ENCODE measurements at places on chromosomes 7 and 10.

DNA sequence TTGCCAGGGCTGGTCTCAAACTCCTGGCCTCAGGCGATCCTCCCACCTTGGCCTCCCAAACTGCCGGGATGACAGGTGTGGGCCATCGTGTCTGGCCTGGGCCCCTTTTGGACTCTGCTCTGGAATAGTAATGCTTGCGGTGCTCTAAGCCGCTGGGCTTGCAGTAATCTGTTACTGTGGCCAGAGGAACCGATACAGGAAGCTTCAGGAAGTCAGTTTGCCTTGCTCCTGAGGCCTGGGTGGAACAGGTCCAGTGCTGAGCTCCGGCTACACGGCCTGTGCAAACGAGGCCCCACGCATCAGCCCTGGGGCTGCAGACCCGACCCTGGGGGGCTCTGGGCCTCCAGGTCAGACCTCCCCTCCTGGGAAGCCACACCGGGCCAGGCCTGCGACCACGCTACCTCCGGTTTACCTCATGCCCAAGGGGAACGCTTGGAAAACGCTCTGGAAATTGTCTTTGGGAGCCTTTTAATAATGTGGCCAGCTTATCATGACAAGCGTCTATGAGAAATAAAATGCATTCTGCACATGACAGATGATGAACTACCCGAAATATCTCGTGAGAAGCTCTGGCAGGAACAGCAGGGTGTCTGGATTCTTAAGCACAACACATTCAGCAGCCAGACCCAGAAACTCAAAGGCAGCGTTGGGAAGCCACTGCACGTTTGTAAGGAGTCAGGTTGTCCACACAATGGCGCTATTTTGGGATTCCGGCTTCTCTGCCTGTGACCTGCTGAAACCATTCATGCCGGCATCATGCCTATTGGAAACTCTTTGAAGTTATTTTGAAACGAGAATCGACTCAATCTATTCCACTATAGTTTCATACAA, 10.1 kb upstream of the ADAP1 start:
- no peak for DNase-seq

DNA sequence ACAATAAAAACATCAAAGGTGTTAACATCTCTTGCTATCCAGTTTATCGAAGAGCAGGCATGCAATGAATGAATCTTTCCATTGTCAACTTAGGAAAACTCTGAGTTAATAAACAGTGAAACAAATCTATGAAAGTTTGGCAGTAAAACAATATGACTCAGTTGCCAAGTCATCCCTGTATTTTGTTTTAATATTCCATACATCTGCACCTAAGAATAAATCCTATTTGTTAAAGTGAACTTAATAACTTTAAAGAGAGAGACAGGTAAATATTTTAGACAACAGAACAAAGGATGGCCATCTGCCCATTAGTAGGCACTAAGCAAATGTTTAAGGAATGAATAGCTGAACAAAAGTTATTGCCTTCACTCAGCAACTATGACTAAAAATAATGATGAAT, 700.5 kb upstream of the CELF2 start:
- no peak for DNase-seq

DNA sequence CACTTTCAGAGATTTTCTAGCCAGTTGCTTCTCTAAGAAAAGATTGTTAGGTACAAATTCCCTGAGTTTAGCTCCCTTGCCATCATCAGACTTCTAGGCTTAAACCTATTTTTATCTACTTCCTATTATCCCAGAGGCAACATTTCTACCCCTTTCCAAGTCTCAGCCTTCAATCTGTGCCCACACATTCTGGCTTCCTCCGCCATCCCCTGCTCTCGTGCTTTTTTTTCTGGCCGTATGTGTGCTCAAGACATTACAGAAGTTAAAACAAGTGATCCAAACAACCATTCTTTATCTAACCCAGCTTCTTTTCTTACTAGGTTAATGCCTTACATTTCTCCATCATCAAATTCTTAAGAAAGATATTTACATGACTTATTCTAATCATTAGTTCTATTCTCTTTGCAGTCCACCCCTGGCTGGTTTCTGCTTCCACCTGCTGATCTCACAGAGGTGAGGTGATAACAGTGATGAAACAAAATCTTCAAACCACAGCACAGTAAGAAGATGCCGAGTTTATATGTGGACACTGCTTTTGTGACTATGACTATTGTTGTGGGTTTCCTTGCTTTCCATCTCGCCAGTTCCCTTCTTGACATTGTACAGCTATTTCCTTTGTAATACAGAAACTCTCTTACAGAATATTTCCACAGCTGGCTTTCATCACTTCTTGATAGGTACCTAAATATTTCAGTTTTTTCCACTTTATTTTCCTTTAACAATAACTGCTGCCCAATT, 18.3 kb upstream of the CDK6 start:
- no peak for DNase-seq

DNA sequence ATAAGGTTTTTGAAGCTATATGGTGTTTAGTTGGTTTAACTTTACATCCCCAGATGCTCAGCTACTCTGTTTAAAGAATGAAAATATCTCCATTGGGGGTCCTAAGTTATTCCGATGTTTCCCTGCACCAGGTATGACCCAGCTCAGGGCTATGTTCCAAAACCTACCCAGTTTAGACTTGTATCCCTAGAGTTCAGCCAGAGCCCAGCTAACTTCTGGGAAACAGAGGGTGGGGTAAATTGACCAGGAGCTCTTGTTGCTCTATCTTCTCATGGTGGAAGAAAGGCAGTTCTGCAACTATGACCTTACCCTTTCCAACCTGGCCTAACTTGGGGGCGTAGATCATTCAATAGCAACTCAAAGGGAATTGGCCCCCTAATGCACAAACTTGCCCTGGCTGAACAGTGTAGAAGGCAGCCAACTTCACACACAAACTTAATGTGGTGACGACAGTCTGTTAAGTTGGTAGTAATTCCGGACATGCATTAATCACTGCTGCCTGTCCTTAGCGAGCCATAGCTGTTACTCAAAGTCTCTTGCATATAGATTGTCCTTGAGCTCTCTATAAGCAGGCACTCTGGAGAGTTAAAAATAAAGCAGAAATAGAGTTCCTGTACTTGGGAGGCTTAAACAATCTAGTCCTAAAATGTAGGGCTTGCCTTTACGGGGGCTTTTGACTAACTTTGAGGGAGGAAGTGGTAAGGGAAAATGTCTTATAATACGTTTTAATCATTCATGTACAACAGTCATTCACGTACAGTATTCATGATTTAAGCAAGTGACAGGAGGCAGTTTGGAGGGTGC, 5.3 kb upstream of the ZNRF2 start:
- DNase-seq: no peak

GRCh38 chr7:42924223-42924838, 7.6 kb downstream of the PSMA2 start:
- no peak for DNase-seq

- DNase-seq: no peak
Observed at GRCh38 chr10:77620731-77621130, 16.9 kb downstream of the KCNMA1 start.

- DNase-seq: no peak
Observed at GRCh38 chr10:92208157-92208720, 82.6 kb downstream of the CPEB3 start.

DNA sequence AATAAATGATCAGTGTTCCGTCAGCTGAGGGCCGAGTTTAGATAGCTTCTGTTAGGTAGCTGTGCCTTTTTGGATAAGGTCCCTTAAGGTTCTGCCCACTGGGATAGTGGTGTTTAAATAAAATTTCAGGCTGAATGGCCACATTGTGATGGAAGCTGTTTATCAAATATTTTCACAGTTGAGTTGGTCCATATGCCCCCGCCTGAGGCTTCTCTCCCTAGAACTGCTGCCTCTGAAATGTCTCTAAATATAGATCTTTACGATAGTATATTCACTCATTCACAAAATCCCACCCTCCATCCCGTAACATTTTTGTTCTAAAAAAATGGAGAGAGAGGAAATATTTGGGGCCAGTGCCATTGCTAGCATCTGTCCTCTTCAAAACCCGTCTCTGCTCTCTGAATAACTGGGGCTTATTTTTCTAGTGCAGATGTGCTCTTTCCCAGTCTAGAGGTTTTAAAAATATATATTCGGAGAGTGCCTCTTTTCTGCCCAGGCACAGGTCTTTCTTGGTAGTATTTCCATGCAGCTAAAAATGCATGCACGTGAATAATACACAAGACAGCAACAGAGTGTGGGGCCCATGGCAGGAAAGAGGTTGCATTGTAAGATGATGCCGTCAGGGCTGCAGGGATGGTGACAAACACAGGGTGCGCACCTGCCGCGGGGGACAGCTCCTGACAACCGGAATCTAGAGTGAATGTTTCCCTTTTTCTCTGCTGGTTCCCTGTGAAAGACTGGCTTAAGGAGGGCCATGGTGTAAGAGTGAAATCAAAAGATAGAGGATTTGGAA, 105.4 kb upstream of the BTBD16 start:
- no peak for DNase-seq

GRCh38 chr10:86644152-86644793, 10.1 kb upstream of the OPN4 start:
- DNase-seq: no peak

GRCh38 chr7:142337054-142338001, 79.5 kb upstream of the PRSS58 start:
- no peak for DNase-seq

GRCh38 chr10:18689498-18689897, 30.3 kb downstream of the ARL5B start:
- no peak for DNase-seq
